ENCODE measurements at places on chromosomes 2 and 18.

DNA sequence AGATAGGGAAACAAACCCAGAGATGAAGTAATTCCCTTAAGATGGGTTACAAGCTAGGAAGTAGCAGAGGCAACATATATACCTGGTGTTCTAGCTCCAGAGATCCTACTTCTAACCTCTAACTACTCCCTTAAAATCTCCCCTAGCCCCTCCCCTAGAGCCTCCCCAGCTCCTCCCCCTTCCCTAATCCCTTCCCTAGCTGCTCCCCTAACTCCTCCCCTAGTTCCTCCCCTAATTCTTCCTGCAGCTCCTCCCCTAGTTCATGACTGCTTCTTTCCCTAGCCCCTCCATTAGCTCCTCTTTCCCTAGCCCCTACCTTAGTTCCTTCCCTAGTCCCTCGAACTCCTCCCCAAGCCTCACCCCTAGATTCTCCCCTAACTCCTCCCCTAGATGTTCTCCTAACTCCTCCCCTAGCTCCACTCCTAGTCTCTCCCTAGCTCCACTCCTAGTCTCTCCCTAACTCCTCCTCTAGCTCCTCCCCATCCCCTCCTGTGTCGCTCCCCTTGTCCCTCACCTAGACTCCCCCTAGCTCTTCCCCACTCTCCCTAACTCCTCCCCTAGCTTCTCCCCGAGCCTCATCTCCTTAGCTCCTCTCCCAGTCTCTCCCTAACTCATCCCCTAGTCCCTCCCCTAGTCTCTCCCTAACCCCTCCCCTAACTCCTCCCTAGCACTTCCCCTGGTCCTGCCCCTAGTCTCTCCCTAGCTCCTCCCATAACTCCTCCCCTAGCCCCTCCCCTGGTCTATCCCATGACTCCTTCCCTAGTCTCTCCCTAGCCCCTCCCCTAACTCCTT, 108.9 kb downstream of the CD226 start:
- DNase-seq: no peak

GRCh38 chr2:227474410-227474809, 2.5 kb downstream of the AGFG1 start:
- DNase-seq: no peak

DNA sequence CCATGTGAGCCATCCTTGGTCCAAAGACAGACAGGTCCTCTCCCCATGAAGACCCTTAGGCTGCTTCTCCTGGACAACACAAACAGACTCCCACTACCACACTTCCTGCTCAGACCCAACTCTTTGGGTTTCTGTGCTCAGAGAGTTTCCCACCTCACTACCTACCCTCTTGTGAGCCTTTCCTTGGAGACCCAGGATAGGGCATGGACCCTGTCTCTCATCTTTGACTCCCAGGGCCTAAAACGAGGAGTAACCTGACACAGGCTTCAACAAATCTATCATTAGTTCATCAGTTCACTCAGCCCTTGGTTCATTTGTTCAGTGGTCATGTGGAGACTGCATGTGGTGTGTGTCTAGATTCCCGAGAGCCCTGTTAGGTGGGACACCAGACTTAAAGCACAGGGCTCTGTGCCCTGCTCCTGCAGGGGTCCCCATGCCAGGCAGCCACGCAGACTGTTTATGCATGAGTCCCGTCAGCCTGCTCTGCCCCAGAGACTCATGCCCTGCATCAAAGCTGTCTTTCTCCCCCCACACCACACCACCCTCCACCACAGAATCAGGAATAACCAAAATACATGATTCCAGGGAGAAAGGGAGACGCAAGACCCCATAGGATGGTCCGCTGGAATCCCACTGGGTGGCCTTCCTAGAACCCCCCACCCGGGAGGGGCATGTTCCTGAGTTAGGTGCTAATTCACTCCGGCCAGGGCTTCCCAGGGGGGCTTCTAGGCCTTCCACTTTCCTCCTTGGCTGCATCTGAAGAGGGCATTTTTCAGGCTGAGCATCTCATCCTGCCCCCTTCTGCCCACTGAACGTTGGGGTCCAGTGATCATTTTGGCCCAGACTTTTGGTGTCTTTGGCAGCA, 100.2 kb upstream of the TEX51 start:
- DNase-seq: no peak

DNA sequence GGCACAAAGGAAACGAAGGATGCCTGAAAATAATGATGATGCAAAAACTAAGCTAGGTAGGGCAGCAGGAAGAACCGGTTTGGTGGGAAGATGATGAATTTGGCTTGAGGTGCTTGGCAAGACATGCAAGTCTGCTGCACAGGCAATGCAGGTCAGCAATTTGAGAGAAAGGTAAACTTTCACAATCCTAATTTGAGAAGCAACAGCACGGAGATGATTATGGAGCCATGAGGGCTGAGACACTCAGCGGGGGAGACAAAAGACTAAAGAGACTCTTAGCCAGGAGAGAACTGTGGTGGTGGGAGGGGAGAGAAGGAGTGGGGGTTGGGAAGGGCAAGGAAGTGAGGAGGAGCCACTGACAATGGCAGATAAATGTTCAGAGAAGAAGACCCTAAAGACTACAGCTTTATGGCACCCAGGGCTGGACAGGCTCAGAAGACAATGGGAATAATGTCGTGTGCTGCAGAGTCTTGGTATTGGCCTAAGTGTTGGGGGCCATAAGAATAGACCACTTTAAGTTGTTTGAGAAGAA, 19.4 kb upstream of the RNF149 start:
- no peak for DNase-seq

DNA sequence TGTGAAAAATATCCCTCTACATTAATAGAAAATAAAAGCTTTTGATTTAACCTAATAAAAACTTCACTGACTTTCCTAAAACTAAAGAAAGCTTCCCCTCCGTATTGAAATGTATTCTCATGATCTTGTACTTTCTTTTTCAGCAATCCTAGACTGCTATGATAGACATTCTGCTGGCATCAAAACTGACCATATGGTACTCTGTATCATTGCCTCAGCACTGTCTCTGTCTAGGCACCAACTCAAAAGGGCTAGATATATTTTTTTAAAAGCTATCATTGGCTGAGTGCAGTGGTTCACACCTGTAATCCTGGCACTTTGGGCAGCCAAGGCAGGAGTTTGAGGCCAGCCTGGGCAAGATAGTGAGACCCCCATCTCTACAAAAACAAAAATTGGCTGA, 32.9 kb downstream of the CDKL4 start:
- no peak for DNase-seq

DNA sequence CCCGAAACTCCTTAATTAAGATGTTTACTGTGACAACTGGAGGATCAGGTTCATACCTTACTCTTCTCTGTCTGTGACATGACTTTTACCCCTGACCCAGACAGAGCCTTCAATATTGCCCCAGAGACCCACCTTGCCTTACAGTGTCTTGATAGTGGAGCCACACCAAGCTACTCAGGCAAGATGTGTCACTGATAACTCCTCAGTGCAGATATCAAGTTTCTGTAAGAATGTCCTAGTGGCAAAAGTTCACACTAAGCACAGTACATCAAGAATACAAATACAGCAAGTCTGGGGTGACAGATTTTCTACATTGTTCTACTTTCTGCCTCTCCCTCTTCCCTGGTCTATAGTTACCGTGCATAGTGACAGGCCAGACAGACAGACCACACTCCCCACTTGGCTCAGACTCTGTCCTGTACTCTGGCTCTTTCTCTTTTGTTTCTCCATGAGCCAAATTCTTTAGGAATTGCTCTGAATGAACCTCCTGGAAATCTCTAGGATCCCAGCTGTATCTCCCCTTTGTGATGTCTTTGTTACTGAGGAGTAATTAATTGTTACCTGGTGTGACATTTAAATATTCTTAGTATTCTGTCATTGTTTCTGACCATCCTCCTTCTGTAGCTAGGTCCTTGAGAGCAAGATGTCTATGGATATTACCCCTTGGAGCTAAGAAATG, 24.1 kb upstream of the APOB start:
- DNase-seq: no peak

DNA sequence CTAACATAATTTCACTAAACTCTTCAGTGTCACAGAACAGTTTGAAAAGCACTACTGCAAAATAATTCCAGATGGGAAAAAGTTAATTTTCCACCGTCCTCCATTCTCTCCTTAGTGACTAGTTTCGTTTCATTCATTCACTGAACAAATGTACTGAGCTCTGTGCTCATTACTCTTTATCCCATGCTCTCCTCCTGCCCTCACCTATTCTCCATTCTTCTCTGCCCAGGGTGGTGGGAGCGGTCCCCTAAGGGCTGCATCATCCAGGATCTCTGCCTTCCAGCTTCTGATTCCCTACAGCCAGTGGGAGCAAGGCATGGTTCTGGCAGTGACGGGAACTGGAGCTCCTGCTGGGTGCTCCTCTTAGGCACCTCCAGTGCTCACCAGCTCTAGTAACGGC, 133.9 kb upstream of the TLK1 start:
- no peak for DNase-seq

GRCh38 chr2:30235008-30235655, 3.8 kb downstream of the LBH start:
- DNase-seq: no peak

- DNase-seq: no peak
These were observed 81.0 kb upstream of the ACVR2A start for GRCh38 chr2:147763861-147764260.

DNA sequence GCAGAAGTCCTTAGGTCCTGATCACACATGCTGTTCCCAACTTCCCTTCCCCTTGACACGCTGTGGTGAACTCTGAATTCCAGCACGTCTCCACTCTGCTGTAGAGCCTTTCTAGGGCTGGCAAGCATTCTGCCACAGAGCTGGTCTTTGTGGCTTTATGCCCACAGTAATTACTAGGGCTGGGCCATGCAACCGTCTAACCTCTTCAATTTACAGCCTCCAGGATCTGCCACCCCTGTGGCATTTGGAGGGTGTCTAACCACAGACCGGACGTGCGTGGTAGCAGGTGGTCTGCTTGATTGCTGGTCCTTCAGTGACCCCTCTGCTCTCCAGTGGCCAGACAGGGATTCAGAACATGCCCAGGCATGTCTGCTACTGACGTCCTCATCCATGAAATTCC, 43.1 kb upstream of the TGFA start:
- DNase-seq: no peak

GRCh38 chr18:40108596-40108995, 1846.4 kb upstream of the PIK3C3 start:
- no peak for DNase-seq

DNA sequence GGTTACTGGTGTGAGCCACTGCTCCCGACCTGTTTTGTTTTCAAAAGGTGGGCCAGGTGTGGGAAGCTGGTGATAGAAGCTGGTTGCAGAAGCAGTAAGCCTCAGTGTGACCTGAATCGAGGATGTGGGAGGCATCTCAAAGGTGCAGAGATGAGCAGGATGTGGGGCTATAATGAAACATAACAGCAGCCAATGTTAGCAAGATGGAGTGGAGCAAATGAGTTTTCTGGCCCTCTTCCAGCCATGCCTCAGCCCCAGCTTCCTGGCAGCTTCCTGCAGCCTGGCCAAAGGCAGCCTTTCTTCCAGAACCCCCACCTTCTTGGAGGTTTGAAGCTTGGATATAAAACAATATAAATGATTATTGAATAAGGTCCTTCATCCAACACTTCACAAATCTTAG, 184.8 kb downstream of the NCK2 start:
- DNase-seq: no peak

- no peak for DNase-seq
These were observed 53.2 kb downstream of the IMPA2 start for GRCh38 chr18:12034241-12035100.

GRCh38 chr2:128646691-128647090, 328.0 kb upstream of the HS6ST1 start:
- DNase-seq: no peak

Data from fibroblast of the conjunctiva (primary cell).